ENCODE measurements at places on chromosomes 12 and 14.

DNA sequence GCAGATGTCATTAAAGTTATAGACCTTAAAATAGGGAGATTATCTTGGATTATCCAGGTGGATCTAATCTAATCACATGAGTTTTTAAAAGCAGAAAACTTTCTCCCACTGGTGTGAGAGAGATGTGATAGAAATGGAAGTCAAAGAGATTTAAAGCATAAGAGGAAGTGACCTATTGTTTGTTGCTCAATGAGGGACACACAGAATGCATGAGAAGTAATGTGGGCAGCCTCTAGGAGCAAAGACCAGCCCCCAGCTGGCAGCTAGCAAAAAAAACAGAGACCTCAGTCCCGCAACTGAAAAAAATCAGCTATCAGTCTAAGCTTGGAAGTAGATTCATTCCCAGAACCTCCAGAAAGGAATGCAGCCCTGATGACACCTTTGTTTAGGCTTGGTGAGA, 24.6 kb upstream of the ANP32D start:
- no peak for DNase-seq

GRCh38 chr12:57085999-57086492, 2.9 kb upstream of the NAB2 start:
- no peak for DNase-seq

- DNase-seq, result no peak
Observed at GRCh38 chr12:22018860-22019259, 27.2 kb upstream of the CMAS start.

- DNase-seq, result no peak
Observed at GRCh38 chr14:93332397-93332852, 411 bp downstream of the BTBD7 start.

DNA sequence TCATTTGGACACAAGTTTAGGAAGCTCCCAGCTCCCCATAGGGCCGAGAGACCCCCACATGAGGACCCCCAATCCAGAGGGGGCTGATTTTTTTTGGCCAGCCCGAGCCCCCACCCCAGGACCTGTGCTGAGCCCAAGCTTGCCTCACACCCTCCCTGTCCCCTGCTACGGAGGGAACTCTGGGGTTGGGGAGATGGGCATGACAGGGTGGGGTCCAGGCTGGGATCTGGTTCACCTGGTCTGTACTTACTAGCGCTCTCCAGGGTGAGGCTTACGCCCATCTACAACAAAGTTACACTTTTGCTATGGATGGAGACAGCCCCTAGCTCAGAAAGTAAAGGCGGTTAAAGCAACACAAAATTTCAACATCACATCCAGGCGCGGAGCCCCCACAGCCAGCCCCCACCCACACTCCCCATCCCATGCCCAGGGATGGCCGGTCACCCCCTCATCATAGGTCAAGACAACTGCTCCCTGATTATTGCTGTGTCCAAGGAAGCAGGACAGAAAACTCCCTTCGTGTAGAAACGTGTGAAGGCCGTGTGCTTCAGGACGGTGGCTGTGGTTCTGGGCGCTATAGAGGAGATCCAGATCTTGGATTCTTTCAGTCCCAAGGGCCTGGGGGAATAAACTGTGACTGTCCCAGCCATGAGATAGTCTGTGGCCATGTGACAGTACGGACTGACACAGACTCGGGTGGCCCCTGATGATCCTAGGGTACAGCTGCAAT, 10.7 kb downstream of the SLC25A29 start:
- DNase-seq, result no peak

DNA sequence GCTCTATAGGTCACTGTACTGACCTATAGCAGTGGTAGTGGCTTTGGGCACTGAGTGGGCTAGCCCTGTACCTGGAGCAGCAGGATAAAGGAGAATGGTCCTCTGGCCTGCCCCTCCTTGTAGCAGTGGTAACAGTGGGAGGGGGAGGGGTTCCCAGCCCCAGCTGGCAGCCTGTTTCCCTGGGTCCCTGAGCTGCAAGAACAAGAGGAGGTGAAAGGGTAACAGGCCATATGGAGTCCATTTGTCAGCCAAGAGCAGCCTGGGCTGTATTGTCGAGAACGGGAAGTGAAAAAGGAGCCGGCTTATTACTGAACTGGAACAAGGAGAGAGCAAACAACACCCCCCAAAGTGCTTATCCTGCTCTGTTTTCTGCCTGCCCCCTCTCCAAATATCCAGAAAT, 73.8 kb upstream of the SRSF5 start:
- no peak for DNase-seq

DNA sequence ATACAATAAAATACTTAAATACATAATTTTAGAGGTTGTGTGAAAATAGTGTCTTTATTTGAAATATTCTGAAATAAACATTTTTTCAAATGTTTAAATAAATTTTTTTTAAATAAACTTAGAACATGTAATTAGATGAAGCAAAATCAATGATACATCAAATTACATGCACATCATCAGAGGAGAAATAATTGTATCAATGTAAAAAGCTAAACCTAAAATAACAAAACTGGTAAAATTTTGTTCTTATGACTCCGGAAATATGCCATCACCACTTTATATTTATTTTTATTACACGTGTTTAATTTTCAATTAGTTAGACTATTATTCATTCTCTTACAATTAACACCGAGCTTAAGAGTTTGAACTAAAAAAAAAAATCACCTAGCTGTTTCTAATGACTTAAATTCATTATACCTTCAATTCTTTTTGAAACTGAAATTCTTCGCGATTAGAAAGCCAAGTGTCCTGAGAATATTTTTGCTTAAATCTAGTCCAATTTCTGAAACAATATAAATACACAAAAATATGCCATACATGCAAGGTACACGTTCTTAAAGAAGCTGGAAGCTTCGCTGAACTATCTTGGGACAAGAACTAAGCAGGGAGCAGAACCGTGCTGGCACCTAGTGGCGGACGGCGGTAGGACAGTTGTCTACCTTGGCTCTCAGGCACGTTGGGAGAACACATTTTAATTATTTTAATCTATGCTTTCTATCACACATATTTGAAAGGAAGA, 230.5 kb downstream of the SLC25A21 start:
- no peak for DNase-seq

DNA sequence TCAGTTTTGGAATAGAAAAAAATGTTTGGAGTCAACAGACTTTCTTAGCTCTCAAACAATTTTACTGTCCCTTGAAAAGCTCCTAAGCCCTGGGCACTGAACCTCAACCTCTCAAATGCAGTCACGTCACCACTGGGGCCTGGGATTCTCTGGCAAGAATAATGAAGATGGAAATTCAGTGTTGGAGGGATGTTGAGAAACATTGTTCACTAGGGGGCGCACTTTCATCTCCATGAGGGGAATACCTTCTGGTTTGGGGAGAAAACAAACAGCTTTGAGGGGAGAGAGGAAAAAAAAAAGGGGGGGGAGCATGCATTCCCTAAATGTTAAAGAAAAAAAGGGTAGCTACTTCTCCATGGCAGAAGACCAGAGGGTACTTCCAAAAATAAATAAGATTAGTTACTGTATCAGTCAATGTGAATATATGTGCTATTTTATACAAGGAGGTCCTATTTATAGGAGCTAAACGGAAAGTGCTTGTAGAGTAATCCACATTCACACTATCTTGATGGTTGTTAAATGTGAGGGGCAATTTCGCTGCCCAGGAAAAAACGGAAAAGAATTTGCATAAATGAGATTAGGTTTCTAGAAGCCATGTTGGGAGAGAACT, 5.8 kb upstream of the TBPL2 start:
- DNase-seq, result no peak

DNA sequence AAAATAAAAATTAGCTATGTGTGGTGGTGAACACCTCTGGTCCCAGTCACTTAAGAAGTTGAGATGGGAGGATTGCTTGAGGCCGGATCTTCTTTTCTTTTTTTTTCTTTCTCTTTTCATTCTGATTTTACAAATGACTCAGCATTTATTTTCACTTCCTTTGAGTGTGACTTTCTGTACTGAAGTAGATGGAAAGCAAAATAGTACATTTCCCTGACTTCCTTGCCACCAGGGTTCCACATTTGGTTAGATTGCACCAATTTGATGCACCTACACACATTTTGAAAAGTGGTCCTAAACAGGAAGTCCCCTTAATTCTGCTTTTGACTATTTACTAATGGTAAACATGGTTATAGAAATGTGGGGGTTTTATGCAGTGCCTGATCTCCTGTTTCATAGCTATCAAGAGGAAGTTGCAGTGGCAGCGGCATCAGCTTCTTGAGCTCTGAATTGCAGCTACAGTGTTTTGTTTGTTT, 13.0 kb upstream of the LEMD3 start:
- DNase-seq, result no peak

GRCh38 chr12:92403210-92404175, 257.8 kb upstream of the BTG1 start:
- DNase-seq, result no peak

- no peak for DNase-seq
Observed at GRCh38 chr14:69261761-69262331, 1.9 kb downstream of the GALNT16 start.

DNA sequence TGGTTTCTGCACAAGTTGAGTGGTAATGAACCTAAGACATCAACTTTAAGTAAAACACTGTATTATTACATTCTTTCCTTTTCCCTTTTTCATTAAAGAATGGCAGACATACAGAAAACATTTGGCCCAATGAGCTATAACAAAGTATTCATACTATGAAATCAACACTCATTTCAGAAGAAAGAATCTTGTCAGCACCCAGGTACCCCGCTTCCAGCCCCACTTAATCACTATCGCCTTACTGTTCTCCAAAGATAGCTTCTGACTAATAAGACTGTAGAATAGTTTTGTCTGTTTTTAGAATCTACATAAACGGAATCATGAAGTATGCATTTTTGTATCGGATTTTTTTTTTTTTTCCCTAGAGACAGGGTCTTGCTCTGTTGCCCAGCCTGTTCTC, 9.5 kb downstream of the CNTN1 start:
- DNase-seq, result no peak

GRCh38 chr14:59687663-59688062, 111.1 kb upstream of the CCDC175 start:
- no peak for DNase-seq

DNA sequence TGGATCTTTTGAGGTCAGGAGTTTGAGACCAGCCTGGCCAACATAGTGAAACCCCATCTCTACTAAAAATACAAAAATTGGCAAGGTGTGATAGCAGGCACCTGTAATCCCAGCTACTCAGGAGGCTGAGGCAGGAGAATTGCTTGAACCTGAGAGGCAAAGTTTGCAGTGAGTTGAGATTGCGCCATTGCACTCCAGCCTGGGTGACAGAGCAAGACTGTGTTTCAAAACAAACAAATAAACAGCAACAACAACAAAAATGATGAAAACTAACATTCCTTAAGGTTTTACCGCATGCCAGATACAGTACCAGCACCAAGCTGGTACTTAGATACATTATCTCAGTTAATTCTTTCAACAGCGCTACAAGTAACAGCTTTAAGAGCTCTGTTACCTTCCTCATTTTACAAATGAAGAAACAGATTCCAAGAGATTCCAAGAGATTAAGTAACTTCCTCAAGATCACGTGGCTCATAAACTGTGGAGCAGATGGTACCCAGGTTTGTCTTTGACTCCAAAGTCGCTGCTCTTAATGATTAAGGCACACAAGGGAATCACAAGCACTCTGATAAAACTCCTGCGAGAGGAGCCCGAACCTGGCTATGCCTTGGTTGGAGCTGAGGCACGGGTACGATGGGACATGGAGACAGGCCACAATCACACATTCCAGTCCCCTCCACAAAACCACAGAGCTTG, 17.7 kb upstream of the PLEK2 start:
- DNase-seq, result no peak

DNA sequence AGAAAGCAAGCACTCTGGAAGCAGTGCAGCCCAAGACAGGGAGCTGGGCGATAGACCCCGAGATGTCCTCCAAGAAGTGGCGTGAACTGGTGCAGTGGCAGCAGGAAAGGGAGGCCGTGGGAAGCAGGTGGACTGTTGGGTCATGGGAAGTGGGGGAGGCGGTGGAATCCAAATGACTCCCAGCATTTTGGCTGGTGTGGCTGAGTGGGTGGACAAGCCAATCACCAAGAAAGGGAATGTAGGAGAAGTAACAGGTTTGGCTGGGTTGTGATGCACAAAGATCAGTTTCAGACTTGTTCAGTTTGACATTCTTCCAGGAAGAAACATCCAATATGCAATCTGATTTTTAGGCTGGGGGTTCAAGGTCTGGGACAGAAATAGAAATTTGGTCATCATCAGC, 46.0 kb upstream of the KTN1 start:
- no peak for DNase-seq

DNA sequence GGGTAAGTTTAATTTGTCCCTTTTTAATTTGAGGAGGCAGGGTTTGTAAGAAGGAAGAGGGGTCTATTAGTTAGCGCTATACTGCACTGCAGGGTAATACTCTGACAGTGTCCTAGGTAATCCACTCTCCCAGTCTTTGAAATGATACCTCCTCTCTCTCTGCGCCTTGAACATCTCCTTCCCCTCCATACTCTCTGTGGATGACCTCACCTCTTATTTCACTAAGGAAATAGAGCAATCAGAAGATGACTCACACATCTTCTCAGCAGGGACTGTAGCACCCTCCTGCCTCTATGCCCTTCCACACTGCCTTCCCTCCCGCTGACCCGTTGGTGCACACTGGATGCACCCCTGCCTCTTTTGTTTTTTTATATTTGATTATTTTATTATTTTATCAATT, 94.2 kb downstream of the GRIP1 start:
- DNase-seq, result no peak

GRCh38 chr14:64638625-64639024, 65.6 kb upstream of the PLEKHG3 start:
- DNase-seq, result no peak

GRCh38 chr12:47808574-47809365, 10.9 kb downstream of the HDAC7 start:
- DNase-seq, result no peak

- DNase-seq, result no peak
Observed at GRCh38 chr14:64709126-64709525, 4.9 kb downstream of the PLEKHG3 start.

DNA sequence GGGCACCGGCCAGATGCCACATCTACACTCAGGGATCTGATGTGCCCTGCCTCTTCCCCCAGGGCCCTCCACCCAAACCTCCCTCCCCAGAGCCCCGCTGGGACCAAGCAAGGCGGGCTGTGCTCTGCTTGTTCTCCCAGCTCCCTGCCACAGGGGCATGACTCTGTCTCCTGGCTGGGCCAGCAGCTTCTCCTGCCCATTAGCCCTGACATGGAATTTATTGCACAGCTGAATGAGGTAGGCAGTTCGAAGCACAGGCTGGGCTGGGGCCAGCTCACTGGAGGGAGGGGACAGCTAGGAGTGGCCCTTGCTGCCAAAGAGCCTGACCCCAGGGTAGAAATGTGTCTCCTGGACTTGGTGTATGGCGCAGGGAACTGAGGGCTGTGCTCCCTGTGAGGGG, 42.4 kb downstream of the ARL6IP4 start:
- no peak for DNase-seq

GRCh38 chr12:75786070-75786469, 245.5 kb downstream of the PHLDA1 start:
- DNase-seq, result no peak

Data from GOT3 (cell line).